Stimulated activated CD4-positive, alpha-beta T cell treated with anti-CD3 and anti-CD28 coated beads, Interleukin-12 subunit alpha, Interleukin-12 subunit beta, amount 100 ng/mL, for 48 hours (primary cell): ENCODE measurements at places on chromosomes 3 and 15.

- no peak for DNase-seq
Observed at GRCh38 chr15:51401872-51402517, 60.5 kb downstream of the GLDN start.

- DNase-seq = no peak
Observed at GRCh38 chr3:17355591-17355990, 386.8 kb downstream of the TBC1D5 start.

DNA sequence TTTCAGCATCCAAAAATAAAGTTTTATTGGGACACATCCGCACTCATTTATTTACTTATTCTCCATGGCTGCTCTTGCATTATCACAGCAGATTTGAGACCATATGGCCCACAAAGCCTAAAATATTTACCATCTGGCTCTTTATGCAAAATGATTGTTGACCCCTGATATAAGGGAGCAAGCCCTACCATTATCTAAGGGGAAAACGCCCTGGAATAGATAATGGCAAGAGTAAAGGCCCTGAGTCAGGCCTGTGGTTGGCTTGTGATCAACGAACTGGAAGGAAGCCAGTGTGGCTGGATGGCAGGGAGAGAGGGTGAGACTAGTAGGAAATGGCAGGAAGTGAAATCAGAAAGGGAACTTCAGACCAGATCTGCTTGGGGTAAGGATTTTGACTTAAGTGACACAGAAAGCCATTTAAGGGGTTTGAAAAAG lies 24.6 kb upstream of the DMXL2 start:
- no peak for DNase-seq

GRCh38 chr3:49329186-49329585 lies 10.7 kb downstream of the USP4 start:
- DNase-seq = no peak

- no peak for DNase-seq
Observed at GRCh38 chr15:52109559-52110451, 2.8 kb downstream of the BCL2L10 start.

DNA sequence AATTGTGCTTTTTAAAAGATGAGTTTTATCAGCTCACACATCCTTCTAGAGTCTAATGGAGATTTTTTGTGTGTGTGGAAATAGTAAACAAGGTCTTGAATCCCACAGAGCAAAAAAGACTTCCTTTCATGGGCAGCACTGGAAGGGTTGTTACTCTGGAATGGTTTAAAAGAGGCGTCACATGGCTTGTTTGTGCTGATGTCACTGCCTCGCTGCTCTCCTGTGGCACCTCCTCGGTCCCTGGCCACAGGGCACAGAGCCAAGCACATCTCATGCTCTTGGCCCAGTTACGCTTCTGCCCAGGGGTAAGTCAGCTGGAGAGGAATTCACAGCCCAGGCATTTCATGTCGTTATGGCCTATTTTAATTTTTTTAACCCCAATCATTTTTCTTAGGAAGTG lies 53.2 kb downstream of the PGPEP1L start:
- DNase-seq = no peak

- no peak for DNase-seq
Observed at GRCh38 chr3:98525494-98525893, 2.8 kb upstream of the CLDND1 start.

- DNase-seq = peak; percentile 14
Observed at GRCh38 chr15:65212097-65212496, 824 bp upstream of the CILP start.

- no peak for DNase-seq
Observed at GRCh38 chr3:139689708-139690228, 12.0 kb upstream of the NMNAT3 start.

DNA sequence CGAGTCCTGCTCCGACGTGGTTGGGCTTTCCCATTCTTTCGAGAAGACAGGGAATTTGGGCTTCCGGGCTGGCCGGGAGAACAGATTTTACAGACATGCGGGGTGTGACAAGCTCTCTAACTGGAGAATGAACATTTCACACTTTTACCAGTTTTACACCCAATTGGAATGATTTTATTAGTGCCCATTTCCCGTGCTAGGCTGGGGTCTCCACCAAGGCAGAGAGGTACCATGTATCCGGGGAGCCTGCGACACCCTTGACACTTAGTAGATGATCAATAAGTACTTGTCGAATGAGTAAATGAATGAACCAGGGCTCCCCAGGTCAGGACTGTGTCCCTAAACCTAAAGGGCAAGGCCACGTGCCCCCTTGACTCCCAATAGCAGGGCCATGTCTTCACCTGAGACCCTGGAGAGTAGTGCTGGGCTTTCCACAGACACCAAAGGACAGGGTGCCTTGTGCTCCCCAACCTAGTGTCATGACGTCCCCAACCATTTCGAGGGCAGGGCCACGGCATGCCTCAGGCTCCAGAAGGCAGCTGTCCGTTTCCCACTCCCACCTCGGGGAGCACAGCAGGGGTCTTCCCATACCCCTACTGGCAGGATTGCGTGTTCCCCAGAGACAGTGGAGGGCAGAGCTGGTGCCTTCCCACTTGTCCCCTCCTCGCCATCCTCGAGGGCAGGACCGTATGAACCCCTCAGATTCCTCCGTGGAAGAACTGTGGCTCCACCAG lies 679 bp upstream of the MYD88 start:
- peak; percentile 43 for DNase-seq

DNA sequence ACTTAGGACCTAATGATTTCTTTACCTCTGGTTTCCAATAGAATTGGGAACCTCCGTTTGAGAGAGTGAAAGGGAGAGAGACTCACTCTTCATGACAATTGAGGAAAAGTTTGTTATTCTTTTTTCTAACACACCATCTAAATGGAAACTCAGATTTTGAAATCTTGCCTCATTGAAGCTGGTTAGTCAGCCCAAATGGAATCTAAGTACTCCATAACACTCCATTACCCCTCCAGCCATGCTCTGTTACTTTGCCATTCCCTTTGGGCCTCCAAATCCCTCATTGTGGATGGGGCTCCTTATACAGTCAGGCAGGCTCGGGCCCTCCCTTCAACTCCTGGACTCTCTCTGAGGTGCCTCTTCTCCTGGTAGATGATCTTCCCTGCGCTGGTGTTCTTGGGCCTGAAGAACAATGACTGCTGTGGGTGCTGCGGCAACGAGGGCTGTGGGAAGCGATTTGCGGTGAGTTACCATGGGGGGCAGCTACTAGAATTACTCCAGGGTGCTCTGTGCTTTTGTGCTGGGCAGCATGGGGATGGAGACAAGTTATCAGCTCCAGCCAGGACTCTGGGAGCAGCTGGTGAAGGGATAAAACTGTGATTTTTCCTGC lies 1.1 kb downstream of the TM4SF4 start:
- DNase-seq = no peak

GRCh38 chr3:40996382-40996781 lies 202.9 kb upstream of the CTNNB1 start:
- no peak for DNase-seq

- DNase-seq = no peak
Observed at GRCh38 chr15:22780267-22780666, 6.2 kb upstream of the NIPA1 start.

DNA sequence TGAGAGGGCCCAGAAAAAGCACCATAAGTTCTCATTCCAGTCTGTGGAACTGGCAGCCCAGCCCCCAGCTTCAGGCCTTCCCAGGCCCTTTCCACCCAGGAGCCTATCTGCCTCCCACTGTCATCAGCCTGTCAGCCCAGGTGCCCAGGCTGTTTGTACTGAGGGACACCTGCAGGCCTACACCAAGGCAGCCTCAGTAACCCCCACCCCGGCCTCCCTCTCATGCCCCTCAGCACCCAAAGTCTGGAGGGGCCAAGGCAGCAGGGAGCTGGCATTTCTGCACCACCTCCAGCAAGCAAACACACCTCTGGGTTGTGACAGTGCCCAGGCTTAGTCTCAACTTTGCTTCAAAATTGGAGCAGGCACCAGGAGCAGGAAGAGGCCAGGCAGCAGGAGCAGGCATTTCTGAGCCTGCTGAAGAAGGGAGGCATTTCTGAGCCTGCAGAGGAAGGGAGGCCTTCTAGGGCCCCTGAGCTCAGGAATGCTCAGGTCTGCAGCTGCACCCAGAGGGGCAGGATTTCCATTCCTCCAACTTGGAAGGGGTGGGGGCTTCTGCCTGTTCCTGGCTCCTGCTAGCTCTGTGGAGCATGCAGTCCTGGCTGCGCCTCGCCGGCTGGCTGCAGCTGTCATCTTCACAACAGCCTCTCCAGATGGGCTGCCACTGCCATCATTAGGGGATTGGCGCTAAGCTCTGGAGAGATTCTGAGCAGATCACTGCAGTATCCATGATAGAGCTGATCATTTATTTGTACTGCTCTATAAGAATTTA lies 396.1 kb downstream of the UNC13C start:
- DNase-seq = no peak

GRCh38 chr15:65533057-65533756 lies 2.9 kb downstream of the HACD3 start:
- DNase-seq = no peak

DNA sequence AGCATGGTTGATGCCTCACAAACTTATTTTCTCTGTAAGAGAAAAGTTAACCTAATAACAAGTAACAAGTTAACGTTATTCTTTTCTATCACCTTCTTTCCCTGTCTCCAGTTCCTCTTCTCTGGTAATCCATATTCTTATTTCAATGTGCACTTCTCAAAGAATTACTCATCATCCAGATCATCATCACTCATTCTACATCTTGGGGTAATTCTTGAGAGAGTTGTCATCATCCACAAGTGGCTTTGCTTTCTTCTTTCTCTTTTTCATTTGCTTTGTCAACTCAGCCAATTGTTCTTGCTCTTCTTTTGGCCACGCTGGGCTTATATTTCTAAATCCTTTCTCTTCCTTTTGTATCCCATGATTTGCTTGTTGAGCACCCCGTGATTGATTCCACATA lies 20.8 kb upstream of the RNF111 start:
- no peak for DNase-seq

DNA sequence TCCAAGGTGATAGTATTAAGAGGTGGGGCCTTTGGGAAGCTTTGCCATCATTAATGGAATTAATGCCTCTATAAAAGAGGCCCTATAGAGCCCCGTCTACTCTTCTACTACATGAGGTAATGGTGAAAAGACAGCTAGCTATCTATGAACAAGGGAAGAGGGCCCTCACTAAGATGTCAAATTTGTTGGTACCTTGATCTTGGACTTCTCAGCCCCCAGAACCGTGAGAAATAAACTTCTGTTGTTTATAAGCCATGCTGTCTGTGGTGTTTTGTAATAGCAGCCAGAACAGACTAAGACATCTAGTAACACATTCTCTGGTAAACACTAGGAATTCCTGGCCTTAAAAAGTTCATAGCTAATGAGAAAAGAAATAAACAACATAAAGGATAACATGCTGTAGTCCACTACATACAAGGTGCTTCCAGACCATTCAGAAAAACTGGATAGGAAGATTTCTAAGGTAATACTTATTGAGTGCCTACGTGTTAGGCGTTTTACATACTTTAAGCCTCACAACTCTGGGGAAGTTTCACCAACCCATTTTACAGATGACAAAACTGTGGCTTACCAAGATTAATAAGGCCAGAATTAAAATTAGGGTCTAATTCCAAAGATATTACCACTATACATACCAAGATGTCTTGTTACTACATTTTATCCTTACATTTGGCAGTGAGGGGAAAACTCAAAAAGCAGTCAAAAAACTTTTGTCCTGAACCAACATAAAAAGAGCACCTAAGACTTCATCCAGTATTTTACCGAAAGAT lies 3.2 kb downstream of the UBE3A start:
- DNase-seq = no peak

GRCh38 chr3:32384938-32385337 lies 6.7 kb upstream of the CMTM7 start:
- no peak for DNase-seq

DNA sequence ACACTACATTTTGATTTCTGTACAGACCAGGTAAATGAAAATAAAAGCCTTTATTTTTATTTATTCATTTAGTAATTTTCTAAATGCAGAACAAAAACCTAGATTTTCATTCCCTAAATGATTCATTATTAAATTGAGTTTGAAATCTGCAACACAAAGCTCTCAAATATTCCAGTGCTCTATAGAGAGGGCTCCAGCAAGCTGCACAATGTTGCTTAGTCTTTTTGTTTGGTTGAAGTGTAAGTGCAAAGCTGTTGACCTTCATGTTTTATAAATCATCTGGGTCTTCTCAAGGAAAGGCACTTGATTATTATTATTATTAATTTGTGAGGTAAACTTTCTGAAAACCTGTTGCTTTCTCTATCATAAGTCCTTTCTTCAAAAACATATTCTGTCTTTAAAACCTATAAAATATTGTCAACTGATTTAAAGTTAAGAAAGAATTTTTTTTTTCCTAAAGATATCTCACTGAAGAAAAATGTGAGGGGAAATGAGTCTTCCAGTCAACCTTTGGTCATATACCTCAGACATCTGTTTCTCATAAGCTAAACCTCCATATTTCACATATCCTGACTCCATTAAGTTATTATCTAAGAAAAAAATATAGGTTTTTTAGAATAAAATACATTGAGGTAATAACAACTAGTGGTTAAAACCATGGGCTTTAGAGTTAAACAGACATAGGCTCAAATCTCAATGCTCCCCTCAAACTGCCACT lies 100.7 kb downstream of the ZIC4 start:
- no peak for DNase-seq

DNA sequence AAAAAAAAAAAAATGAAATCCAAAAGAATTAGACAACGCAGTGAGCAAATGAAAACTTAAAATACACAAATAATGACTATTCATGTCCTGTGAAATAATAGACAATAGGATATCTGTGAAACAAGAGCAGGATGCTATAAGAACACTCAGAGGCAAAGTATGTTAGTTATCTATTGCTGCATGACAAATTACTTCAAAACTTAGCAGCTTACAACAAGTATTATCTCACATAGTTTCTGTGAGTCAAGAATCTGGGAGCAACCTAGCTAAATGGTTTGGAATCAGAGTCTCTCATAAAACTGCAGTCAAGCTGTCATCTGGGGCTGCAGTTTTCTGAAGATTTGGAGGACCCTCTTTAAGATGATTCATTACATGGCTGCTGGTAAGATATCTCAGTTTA lies 36.5 kb upstream of the ZMAT3 start:
- no peak for DNase-seq

DNA sequence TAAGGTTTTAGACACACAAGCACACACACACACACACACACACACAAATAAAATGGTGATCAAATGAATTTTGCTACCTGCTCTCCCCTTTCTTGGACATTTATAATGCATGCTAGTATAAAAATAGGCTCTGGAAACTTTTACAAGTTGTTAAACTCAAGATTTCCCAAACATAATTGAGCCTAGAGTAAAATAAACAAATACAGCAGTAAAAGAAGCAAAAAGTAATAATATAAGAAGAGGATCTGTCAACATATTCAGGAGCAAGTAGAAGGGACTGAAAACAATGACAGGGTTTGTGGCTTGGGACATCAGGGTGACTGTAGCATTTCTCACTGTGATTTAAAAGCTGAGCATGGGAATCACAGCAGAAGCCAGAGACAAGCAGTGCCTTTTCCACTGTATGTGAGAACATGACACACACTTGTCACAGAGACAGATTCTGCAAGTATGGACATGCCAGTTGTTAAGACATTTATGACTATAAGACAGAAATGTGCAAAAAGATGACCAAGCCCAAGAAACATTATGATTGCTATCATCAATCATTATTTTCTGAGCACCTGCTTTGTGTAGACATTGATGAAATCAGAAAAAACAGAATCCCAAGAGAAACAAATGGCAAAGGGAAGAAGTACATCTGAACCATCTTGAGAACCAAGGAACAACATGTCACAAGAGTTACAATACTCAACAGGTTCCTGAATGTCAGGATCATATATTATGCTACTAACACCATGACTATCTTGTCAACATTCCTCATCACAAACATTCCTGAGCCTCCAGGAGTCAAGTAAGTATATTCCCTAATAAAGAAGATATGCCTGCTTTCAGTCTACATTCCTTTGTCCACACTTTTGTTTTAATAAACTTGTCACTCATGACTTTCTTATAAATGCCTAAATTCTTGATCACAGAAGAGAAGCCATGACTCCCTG lies 7.1 kb downstream of the THRB start:
- no peak for DNase-seq
